Stimulated activated CD8-positive, alpha-beta memory T cell treated with anti-CD3 and anti-CD28 coated beads, Interleukin-15, amount 100 ng/mL, for 4 hours (primary cell): ENCODE measurements at places on chromosomes 1 and 21.

- no peak for DNase-seq
These were observed 206.5 kb downstream of the RWDD3 start for GRCh38 chr1:95440511-95440910.

GRCh38 chr1:39973503-39974135, 18.7 kb downstream of the MFSD2A start:
- DNase-seq, result peak; percentile 34

- DNase-seq, result no peak
These were observed 336.6 kb downstream of the SIPA1L2 start for GRCh38 chr1:232293361-232293760.

DNA sequence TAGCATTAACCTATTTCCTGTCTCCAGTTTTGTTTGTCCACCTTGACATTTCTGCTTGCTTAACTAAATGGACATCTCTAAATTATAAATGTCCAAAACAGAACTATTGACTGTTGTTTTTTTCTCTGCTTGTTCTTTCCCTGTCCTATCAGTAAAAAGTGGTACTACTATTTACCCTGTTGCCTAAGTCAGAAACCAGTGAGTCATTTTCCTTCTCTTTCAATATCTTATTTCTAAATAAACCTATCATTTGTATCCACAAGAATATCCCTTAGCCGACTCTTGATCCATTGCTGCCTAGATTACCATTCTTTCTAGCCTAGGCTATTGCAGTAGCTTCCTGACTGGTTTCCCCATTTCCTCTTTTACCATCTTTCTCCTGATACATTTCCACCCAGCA, 22.5 kb downstream of the MIER1 start:
- no peak for DNase-seq
